Occipital lobe (tissue), 3 donors: ENCODE measurements at places on chromosomes 5 and 9. TPM values are rescaled to one million over a fixed set of nuclear protein-coding genes. Genes with fewer than 3 reads are reported as not detected.

The PLPPR1 gene
- total RNA-seq: 222 TPM

The ITGA2 gene
- total RNA-seq: 5.5 TPM

The SLC36A2 gene
- total RNA-seq: not detected

The TSPAN17 gene
- 27.1 TPM for total RNA-seq

The ZNF484 gene
- 59.3 TPM for total RNA-seq

The FCHO2 gene
- total RNA-seq: 74.4 TPM

The CCNH gene
- 184 TPM for total RNA-seq

The C9orf153 gene
- total RNA-seq: 0.62 TPM

The PCDHGA12 gene
- 6.9 TPM for total RNA-seq

The DIPK1B gene
- 25.1 TPM for total RNA-seq

The MYMK gene
- total RNA-seq: not detected

The MLANA gene
- not detected for total RNA-seq

The DNAJA1 gene
- 203 TPM for total RNA-seq

The F2RL1 gene
- 2.8 TPM for total RNA-seq

The PDCD1LG2 gene
- total RNA-seq: 0.62 TPM

The ZMAT2 gene
- total RNA-seq: 47.1 TPM

The ADRB2 gene
- total RNA-seq: 1.6 TPM

The IFNA2 gene
- not detected for total RNA-seq

The QRFP gene
- total RNA-seq: not detected

The RPL12 gene
- 798 TPM for total RNA-seq

The SPATA31E1 gene
- not detected for total RNA-seq

The DOCK2 gene
- 6.4 TPM for total RNA-seq

The ZFYVE16 gene
- total RNA-seq: 57.1 TPM

The IFNA16 gene
- not detected for total RNA-seq

The IGFBPL1 gene
- total RNA-seq: 67.1 TPM
